ENCODE measurements at places on chromosomes 11 and 22. TPM values are rescaled to one million over a fixed set of nuclear protein-coding genes. Genes with fewer than 3 reads are reported as not detected.

GRCh38 chr11:128397362-128397761, 190.0 kb downstream of the ETS1 start:
- DNase-seq: no peak

Gene RAD9A
- polyA plus RNA-seq: 8.2 TPM

Gene CRACR2B
- 17.6 TPM for polyA plus RNA-seq

DNA sequence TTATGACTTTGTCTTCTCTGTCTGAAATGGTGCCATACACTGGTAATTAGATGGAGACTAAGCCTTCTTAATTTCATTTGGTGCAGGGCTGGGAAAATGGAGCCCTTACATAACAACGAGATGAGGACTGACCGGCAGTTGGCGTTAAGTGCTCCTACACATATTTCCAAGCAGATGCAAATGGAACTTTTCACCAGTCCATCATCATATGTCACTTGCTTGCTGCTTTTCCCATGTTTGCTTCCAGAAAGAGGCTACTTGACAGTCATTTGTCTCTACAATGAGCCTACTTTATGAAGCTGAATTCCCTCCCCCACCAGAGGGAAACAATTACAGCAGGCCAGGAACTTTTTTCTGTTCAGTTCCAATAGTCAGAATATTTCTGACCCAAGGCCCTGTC, 32.6 kb downstream of the SVIP start:
- no peak for DNase-seq
